Hair follicle dermal papilla cell (primary cell): ENCODE measurements at places on chromosomes 2 and 18. TPM values are rescaled to one million over a fixed set of nuclear protein-coding genes. Genes with fewer than 3 reads are reported as not detected.

Gene MORN2
- total RNA-seq: 10.4 and 16.4 TPM in 2 replicates

Gene SPATA3
- total RNA-seq: not detected in 2 replicates

Gene SS18
- 127 and 149 TPM in 2 replicates for total RNA-seq

Gene DQX1
- 0.16 TPM in 1 of 2 replicates, not detected in the other for total RNA-seq

Gene TNFAIP6
- 13.1 and 38.5 TPM in 2 replicates for total RNA-seq

Gene RHBDD1
- 59.1 and 62.0 TPM in 2 replicates for total RNA-seq

Gene GTF2A1L
- 1.2 and 1.3 TPM in 2 replicates for total RNA-seq

Gene CNRIP1
- 27.4 and 28.9 TPM in 2 replicates for total RNA-seq

Gene LRP1B
- 0.12 and 0.32 TPM in 2 replicates for total RNA-seq

Gene REG3G
- not detected in 2 replicates for total RNA-seq

Gene CCL20
- not detected in 2 replicates for total RNA-seq

Gene PLEK
- total RNA-seq: not detected in 2 replicates

Gene ACMSD
- not detected in 2 replicates for total RNA-seq

Gene CHRNG
- not detected in 2 replicates for total RNA-seq
